Left colon (tissue), 2 donors: ENCODE measurements at places on chromosomes 7 and 10.
A peak's percentile ranks its signal among the peaks of the same experiment; 100 is the strongest.

- no peak for DNase-seq
Observed at GRCh38 chr7:103524042-103524907, 78.3 kb upstream of the SLC26A5 start.

- DNase-seq = no peak
Observed at GRCh38 chr7:151769188-151769821, 107.6 kb downstream of the PRKAG2 start.

DNA sequence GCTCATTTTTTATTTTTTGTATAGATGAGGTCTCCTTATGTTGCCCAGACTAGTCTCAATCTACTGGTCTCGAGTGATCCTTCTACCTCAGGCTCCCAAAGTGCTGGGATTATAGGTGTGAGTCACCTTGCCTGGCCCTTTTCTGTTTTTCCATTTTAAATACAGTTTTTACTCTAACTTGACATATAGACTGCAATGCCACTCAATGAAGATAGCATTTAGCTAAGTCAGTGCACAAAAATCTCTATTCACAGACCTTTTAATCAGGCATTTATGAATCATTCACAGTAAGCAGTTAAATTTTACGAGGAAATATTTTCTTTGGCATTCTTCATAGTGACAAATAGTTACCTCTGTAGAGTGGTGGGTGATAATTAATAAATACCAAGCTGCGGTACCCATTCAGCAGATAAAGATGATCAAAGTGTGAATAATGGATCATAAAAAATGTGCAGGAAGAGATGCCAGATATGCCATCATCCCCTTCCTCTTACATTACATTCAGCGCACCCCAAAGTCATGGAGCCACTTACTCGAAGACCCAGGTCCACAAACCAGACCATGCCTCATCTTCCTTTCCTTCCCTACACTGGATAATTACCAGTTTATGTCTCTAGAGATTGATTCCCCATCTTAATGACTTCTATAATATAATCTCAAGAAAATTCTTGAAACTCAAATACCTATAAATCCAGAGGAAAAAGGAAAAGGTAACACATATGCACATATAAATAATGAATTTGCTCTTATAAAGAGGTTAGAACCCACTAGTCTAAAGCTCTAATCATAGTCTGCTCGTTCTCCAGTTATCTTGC is 56.0 kb downstream of the UBE2H start:
- no peak for DNase-seq

GRCh38 chr10:31154996-31155395 is 123.3 kb upstream of the ZNF438 start:
- DNase-seq = no peak

- DNase-seq = no peak
Observed at GRCh38 chr7:70072220-70072619, 473.9 kb downstream of the AUTS2 start.

DNA sequence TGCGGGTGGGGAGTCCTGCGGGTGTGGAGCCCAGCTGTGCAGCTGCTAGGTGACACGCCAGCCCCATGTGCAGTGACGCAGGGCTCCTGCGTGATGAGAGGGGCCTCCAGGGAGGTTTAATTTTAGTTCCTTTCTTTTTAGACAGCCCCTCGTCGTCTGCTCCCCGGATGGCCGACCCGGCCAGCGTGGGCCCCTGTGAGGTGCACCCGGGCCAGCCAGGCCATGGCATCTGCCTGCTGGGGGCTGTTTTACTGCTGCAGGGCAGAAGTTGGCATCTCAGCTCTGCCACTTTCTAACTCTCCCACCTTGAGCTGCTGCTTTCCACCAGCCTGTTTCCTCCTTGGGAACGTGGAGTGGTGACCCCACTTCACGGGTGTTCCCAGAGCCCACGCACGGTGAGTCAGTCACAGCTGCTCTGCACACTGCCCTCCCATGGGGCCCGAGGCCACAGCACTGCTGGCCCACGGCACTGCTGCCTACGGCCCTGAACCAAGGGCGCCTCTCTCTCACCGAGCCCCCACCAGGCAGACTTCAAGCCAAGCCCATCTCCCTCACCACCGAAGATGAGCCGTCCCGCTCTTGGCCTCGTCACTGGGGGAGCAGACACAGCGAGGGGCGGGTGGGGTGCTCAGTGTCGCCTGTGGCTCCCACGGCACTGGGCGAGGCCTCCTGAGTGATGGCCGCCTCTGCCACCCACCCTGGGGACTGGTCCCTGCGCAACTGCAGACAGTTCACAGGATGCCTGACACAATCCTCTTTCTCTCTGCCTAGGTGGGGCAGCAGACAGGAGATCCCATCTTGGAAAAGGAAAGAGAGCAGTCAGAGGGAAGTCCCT is 21.3 kb downstream of the CYP2W1 start:
- no peak for DNase-seq

GRCh38 chr10:11313463-11313862 is 295.8 kb downstream of the CELF2 start:
- DNase-seq = no peak

- DNase-seq = peak; percentile 88
Observed at GRCh38 chr10:46282842-46283574, 3.8 kb upstream of the ANTXRL start.

DNA sequence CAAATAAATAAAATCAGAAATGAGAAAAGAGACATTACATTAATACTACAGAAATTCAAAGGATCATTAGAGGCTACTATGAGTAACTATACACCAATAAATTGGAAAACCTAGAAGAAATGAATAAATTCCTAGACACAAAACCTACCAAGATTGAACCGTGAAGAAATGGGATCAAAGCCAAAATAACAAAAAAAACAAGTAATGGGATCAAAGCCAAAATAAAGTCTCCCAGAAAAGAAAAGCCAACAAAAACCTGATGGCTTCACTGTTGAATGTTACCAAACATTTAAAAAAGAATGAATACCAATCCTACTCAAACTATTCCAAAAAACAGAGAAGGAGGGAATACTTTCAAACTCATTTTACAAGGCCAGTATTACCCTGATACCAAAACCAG is 20.0 kb downstream of the GSDME start:
- no peak for DNase-seq

DNA sequence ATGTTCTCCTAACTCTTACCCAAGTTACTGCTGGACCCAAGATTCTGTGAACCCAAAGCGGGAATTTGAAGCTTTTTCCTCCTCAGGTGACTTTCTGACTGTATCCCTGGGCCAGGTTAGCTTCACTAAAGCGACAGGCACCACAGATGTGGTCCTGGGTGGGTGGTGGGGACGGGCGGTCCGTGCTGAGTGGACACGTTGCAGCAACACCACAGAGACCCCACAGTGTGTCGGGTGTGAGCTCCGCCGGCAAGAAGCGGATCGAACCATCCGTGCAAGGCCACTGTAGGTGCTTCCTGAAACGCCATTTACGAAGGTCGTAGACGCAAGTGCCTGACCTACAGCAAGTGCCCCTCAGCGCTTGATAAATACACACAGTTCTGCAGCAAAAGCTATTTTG is 325.9 kb downstream of the ADARB2 start:
- DNase-seq = no peak
